ENCODE measurements at places on chromosomes 7 and 10.

GRCh38 chr10:118804262-118804773 is 49.5 kb upstream of the CACUL1 start:
- DNase-seq = no peak

DNA sequence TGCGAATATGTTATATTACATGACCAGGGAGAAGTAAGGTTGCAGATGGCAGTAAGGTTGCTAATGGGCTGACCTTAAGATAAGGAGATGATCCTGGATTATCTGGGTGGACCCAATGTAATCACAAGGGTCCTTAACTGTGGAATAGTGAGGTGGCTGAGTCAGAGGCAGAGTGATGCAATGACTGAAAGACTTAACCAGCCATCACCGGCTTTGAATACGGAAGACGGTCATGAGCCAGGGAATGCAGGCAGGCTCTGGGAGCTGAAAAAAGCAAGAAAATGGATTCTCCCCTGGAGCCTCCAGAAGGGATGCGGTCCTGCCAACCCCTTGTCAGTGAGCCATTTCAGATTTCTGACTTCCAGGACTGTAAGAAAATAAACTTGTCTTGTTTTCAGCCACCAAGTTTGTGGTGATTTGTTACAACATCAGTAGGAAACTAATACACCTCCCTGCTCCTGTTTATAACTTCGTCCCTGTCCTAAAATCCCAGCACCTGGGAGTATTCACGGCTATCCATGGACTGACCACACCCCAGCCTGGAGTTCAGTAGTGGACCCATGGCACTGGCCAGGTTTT is 4.6 kb upstream of the C10orf95 start:
- no peak for DNase-seq

DNA sequence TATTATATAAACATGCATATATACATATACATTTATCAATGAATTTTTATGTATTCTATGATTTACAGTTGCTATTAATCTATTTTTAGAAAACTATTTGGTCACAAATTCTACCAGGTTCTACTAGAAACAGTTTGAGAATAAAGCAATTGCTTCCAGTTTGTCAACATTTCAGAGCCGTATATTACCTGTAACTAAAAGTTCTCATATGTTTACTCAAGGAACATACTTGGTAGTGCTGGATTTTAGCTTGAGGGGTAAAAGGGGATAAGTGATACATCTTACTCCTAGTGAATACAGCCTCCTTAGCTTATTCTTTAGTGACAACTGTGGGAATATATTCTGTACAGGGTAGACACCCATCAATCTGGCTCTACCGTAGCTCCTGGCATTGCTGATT is 1590.5 kb upstream of the LRRTM3 start:
- no peak for DNase-seq

DNA sequence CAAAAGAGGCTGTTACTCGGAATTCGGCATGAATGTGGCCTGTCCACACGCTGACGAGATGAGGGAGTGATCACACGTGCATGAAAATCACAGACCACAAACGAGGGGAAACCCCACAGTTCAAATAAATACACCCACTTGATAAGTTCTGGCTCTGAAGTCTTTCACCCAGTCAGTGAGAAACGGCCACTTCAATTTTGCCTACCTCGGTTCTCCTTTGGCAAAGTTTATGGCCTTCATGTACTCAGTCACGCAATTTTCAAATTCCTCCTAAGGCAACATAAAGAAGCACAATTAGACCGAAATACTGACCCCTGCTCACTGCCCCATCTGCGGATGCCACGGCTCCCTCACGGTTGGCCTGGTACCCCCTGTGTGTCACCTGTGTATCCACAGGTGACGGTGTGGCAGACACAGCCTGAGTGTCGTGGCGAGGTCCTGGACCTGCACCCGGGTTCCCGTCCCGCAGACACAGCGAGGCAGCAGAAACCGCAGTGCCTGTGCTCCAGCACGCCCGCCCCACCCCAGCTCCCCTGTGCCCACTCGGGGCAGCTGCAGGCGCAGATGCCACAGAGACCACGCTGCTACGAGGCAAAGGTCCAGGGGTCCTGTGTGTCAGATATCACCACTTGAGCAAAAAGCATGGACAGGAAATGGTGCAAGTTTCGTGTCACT is 1.4 kb downstream of the CFAP46 start:
- DNase-seq = no peak

GRCh38 chr7:30155481-30155880 is 20.7 kb downstream of the MTURN start:
- DNase-seq = no peak

GRCh38 chr7:24690251-24690650 is 67.0 kb downstream of the GSDME start:
- no peak for DNase-seq

Measured in stimulated activated CD4-positive, alpha-beta T cell treated with anti-CD3 and anti-CD28 coated beads, Interleukin-1b, Interleukin-23, amount 100 ng/mL, for 4 hours (primary cell).